ENCODE measurements at places on chromosomes 11 and 22.

DNA sequence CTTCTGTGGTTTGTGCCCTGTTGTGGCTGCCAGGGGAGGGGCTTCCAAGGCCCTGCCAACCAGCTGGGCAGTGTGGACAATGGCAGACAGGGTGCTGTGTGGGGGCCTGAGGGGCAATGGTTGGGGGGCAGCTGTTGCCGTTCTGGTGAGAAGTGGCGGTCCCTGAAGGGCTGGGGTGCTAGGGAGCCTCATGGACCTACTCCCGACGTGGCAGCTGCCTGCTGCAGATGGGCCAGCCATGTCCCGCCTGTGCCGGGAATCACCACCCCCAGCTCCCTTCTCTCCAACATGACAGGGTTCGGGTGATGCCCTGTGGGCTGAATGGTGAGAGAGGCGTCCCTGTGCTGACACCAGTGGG lies 74.2 kb downstream of the KCNQ1 start:
- no peak for DNase-seq

GRCh38 chr11:69744435-69744834 lies 30.7 kb downstream of the FGF4 start:
- DNase-seq: no peak

- no peak for DNase-seq
Measured at GRCh38 chr11:40166892-40167291, 1292.6 kb downstream of the LRRC4C start.

DNA sequence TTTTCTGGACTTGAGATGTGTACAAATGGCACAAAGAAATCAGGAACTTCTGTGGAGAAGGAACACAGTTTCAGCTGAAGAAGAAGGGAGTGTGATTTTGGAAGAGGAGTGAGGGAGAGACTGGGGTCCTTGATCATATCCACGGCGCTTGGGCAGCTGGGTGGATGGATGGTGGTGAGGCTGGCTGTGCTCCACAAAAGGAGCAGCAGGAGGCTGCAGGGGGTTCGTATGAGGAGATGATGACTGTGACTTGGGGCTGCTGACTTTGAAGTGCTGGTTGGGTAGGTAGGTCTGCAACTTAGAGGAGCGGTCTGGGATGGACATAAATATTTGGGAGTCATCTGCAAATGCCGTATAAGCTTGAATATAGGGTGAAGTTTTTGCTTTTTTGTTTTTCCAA lies 1.3 kb upstream of the DCHS1 start:
- no peak for DNase-seq

DNA sequence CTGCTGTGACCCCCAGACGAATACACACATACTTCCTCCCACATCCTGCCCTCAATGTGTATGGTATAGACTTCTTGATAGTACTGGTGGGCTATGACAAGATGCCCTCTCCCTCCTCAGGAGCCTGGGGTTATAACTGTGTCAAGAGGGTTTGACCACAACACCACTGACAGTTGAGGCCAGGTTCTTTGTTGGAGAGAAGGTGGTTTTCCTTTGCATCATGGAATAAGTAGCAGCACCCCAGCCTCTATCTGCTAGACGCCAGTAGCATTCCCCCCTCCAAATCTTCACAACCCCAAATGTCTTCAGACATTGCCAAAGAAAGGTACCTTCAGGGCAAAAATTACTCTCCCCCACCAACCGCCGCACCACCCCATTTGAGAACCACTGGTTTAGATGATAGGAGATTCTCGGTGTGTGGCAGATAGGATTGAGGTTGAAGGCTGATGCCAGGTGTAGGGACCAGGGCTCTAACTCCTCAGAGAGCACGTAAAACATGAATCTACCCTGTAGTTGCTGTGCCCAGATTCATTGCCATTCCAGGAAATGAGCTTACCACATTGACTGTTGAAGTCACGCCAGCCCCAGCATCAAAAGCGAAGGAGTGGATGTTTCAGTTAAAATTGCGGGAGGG lies 5.5 kb upstream of the MYO18B start:
- no peak for DNase-seq
